ENCODE measurements at places on chromosomes 2 and 18. TPM values are rescaled to one million over a fixed set of nuclear protein-coding genes. Genes with fewer than 3 reads are reported as not detected.

DNA sequence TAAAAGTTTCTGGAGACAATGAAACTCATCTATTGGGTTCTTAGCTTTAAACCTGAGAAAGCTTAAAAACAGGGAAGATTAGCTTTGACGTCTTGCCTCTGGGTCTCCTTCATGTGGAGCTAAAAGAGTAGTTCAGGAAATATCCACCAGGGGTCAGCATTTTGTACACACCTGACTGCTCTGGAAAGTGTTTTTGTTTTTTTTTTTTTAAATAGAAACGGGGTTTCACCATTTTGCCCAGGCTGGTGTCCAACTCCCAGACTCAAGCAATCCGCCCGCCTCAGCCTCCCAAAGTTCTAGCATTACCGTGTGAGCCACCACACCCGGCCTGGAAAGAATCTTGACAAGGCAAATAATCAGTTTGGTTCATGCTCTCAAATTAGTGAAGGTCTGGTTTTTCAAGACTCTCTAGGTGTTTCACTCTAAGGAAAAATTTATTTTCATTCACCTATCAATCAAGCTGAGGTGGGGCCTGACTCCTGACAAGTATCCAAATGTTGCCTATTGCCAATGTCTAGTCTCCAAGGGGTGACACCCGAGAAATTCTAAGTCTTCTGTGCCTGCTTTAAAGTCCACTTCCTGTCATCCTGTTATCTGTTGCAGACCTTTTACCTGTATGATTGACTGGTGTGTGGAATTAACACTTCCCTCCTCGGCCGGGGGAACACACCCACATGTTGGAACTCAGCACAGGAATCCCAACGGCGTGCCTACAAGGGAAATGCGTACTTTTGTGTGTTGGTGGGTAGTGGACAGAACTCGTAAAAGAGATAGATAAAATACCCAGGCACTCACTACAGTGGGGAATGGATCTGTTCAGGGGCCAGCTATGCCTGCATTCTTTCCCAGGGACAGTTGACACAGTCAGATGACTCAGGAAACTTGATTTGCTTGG is 11.3 kb downstream of the IL1RN start:
- H3K36me3 ChIP-seq, result no peaks in the 10 kb centered on the region
- DNase-seq, result peak; percentile 65
- peak overlapping the region; percentile 66 for H3K27ac ChIP-seq
- no peaks in the 10 kb centered on the region for H3K27me3 ChIP-seq

DNA sequence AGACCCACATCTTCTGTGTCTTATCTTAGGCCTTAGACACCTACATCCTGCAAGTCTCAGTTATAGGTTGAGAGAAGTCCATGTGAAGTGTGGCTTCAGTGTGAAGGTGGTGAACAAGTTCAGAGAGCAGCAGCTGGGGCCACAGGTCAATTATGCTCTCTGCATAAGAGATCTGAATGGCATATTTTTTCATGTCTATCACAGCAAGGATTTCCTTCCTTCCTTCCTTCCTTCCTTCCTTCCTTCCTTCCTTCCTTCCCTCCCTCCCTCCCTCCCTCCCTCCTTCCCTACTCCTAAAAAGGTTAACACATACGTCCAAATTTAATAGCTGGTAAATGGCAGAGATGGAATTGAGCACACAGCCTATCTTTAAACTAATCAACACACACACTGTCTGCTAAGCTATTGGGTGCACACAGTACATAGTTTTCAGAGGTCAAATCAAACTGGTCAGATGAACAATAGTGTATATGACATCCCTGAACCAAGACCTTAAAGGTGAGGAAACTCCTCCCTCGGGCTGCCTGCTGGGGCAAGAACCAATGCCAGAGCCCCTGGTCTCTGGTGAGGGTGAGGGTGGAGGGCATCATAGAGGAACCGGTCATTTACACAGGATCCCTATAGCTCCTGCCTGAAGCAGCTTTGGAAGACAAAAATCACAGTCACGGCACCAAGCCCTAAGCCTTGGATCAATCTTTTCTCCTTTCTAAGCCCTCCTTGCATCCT is 240.9 kb downstream of the ICOS start:
- H3K27me3 ChIP-seq, result no peaks in the 10 kb centered on the region
- no peak for DNase-seq
- H3K4me3 ChIP-seq, result no peak overlapping the region
- H3K36me3 ChIP-seq, result no peaks in the 10 kb centered on the region

DNA sequence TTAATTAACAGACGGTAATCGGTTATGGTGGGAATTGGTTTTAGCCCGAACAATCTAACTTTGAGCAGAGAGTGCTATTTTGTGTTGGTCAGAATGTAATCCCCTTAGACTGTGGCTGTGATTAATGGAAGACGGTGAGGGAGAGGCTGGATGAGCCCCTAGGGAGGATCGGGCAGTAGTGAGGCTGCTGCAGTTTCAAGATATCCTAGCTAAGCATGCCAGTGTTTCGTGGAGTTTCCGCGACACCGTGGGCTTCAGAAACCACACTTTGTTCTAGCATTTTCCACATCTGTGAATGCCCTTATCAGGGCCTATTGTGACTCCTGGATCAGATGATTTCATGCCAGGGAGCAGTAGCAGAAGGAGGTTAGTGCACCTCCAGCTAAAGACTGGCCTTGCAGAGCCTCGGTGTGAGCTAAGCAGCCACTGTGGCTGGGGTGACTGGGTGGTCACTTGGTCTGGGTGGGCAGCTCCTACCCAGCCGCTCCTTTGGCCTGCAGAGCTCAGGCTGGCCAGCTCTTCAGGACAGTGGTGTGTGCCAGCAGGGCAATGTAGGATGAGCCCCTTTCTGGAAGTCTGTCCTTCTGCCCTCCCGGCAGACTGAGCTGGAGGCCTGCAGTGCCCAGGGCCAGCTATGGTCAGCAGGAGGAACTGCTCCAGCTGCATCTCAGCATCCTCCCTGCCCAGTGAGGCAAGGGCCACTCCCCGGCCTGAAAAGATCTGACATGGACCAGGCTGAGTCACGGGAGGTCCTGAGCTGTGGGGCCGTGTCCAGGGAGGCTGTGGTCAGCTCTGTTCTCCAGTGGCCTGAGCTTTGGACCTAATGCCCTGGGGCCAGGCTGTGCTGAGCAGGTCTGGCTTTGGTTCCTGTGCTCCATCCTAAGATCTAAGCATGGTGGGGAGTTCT is 142.6 kb upstream of the GPC1 start:
- H3K4me1 ChIP-seq, result no peaks in the 10 kb centered on the region
- DNase-seq, result no peak
- no peak overlapping the region for H3K27ac ChIP-seq

GRCh38 chr2:37168217-37168981 is 11.6 kb upstream of the EIF2AK2 start:
- no peak for DNase-seq
- no peaks in the 10 kb centered on the region for H3K4me1 ChIP-seq
- H3K27ac ChIP-seq, result no peak overlapping the region
- no peaks in the 10 kb centered on the region for H3K36me3 ChIP-seq
- no peaks in the 10 kb centered on the region for H3K27me3 ChIP-seq

DNA sequence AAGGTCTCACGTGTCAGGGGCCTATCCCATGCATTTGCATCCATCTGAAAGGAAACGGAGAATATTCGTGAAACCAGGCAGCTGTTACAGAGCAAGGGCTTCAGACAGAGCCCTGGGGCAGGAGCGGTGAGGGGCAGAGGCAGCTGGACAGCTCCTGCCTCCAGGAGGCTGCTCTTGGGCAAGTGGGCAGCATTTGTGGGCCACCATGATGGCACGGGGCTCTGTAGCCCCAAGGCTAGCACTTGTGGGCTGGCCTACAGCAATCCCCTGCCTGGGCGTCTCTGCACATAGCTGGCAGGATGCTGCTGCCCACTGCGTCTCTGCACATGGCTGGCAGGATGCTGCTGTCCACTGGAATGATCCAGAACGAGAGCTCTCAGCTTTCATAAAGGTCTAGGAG is 52.8 kb upstream of the PTMA start:
- no peaks in the 10 kb centered on the region for H3K36me3 ChIP-seq
- H3K4me1 ChIP-seq, result no peaks in the 10 kb centered on the region
- no peak overlapping the region for H3K27ac ChIP-seq

- H3K27me3 ChIP-seq, result no peaks in the 10 kb centered on the region
- H3K4me1 ChIP-seq, result no peaks in the 10 kb centered on the region
- peaks cover 10% of the 10 kb centered on the region for H3K36me3 ChIP-seq
- DNase-seq, result no peak
These were observed 1.5 kb upstream of the MPPE1 start for GRCh38 chr18:11909591-11910026.

GRCh38 chr2:236498369-236498768 is 71.3 kb upstream of the ACKR3 start:
- no peak for DNase-seq
- no peak overlapping the region for H3K27ac ChIP-seq
- H3K27me3 ChIP-seq, result no peaks in the 10 kb centered on the region
- no peaks in the 10 kb centered on the region for H3K36me3 ChIP-seq
- no peaks in the 10 kb centered on the region for H3K4me1 ChIP-seq

- H3K36me3 ChIP-seq, result no peaks in the 10 kb centered on the region
- H3K27me3 ChIP-seq, result no peaks in the 10 kb centered on the region
- H3K4me1 ChIP-seq, result no peaks in the 10 kb centered on the region
- DNase-seq, result no peak
- no peak overlapping the region for H3K27ac ChIP-seq
These were observed 267.8 kb downstream of the TSN start for GRCh38 chr2:122023059-122023864.

DNA sequence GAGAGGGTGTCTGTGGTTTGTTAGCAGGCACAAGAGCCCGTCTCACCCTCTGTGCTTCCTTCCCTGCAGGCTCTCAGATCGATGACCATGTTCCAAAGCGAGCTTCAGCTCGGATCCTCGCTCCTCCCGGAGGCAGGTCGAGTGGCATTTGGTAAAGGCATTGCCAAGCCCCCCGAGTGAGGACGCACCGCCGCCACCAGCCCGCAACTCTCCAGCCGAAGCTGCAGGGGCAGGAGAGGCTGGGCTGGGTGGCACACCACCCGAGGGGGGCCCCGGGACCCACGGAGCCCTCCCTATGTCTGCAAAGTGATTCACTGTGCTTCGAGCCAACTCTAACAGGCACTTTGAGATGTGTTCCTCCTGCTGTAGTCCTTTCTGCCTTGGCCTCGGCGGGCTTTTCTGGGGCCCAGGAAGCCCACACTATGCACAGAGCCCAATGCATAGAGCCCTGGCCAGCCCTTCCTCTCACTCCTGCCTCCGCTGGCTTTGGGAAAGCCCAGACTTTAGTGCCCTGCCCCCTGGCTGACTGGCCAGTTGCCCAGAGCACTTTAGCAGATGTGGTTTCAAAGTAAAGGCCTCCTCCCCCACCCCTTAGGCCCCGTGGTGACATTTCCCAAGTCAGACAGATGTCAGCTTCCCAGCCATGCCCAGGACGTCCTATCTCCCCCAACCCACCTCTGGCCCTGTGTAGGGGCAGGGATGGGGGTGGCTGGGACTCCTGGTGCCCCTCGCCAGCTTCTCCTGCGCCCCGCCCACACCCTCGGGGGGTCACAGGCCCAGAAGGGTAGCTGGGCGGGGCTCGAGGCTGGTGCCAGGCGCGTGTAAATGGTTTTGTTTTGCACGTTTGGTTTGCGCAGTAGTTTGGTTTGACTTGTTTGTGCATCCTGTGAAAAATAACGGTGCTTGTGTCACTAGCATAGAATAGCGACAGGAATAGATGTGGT is 23.3 kb upstream of the MAPRE3 start:
- H3K27me3 ChIP-seq, result no peaks in the 10 kb centered on the region
- H3K4me3 ChIP-seq, result no peak overlapping the region
- no peaks in the 10 kb centered on the region for H3K4me1 ChIP-seq
- no peak for DNase-seq

- H3K27me3 ChIP-seq, result no peaks in the 10 kb centered on the region
- no peaks in the 10 kb centered on the region for H3K4me1 ChIP-seq
- DNase-seq, result no peak
- no peak overlapping the region for H3K27ac ChIP-seq
- no peaks in the 10 kb centered on the region for H3K36me3 ChIP-seq
These were observed 77.3 kb downstream of the XDH start for GRCh38 chr2:31337197-31337596.

- H3K36me3 ChIP-seq, result no peaks in the 10 kb centered on the region
- H3K27me3 ChIP-seq, result no peaks in the 10 kb centered on the region
- DNase-seq, result no peak
- H3K4me1 ChIP-seq, result no peaks in the 10 kb centered on the region
- no peak overlapping the region for H3K27ac ChIP-seq
These were observed 41.4 kb downstream of the DDX18 start for GRCh38 chr2:117855886-117856285.

DNA sequence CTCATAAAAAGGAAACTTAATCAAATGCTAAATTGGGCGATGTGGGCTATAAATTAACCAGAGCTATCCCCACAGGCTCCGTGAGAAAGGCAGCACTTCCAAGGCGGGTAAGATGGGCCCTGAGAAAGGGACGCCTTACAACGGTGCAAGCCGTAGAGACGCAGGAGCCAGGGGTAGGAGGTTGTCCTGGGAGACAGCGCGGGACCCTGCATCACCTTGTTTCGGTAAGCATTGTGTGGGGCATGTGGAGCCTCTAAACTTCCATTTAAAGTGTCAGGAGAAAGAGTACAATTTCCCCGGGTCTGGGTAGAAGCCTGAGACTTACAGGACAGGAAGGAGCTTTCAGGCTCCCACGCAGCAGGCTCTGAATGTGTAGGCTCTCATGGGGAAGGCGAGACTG is 1.2 kb upstream of the PER2 start:
- DNase-seq, result no peak
- H3K27me3 ChIP-seq, result no peaks in the 10 kb centered on the region
- no peak overlapping the region for H3K4me3 ChIP-seq
- peak overlapping the region; percentile 99 for H3K27ac ChIP-seq
- no peaks in the 10 kb centered on the region for H3K36me3 ChIP-seq
- peaks cover 48% of the 10 kb centered on the region for H3K4me1 ChIP-seq

CRYGC gene
- total RNA-seq, result not detected

Measured in Peyer's patch (tissue), 4 donors.